ENCODE measurements at places on chromosomes 7 and 10.

GRCh38 chr7:7265081-7266075, 83.0 kb downstream of the C1GALT1 start:
- DNase-seq: no peak

DNA sequence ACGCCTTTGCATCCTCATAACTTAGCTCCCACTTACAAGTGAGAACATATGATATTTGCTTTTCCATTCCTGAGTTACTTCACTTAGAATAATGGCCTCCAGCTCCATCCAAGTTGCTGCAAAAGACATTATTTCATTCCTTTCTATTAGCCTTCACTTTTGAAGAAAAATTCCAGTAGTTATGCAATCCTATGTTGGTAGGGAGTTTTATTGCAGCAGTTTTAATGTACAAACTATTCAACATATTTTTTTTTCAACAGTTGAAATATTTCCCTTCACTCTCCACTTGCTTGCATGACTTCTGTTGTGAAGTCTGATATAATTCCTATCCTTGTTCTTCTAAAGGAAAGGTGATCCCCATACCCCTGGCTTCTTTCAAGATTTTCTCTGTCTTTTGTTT, 27.3 kb upstream of the ARHGAP22 start:
- no peak for DNase-seq

DNA sequence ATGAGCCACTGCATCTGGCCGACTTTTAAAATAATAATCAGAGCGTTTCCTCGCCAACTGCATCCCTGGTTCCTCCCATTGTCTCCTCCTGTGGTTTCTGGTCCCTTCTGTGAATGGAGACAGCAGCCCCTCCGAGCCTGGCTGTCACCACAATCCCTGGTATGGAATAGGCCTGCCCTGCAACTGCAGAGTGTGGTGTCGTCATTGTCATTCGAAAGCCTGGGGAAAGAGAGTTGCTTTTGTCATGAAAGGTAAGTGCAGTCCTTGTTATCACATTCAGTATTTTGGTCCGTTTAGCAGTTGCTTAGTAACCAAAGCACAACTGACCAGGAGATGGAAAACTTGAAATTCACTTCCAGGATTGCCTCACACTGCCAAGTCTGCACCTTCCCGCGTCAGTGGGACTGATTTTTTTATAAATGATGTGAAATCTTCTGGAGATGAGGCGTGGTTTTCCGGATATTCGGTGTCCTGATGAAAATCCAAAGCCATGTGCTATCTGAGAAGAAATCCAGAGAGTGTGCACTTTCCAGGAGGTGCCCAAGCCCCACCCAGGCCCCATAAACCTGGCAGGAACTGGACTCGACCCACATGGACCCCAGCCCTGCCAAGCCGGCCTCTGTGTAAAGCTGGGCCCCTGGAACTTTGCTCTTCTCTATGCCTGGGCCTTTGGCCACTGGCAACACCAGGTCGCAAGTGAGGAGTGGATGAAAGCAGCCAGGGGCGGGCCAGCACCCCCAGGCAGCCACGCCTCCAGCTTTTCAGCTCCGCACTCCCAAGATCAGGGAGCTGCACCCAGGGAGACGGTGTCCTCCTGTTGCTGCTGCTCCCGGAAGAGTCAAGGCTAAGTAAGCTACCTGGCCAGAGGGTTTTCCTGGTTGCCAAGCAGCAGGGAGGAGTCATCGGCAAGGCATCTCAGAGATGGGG, 133.7 kb upstream of the SH2B2 start:
- DNase-seq: peak; percentile 9

GRCh38 chr10:98351831-98352402, 63.1 kb downstream of the PYROXD2 start:
- DNase-seq: no peak

DNA sequence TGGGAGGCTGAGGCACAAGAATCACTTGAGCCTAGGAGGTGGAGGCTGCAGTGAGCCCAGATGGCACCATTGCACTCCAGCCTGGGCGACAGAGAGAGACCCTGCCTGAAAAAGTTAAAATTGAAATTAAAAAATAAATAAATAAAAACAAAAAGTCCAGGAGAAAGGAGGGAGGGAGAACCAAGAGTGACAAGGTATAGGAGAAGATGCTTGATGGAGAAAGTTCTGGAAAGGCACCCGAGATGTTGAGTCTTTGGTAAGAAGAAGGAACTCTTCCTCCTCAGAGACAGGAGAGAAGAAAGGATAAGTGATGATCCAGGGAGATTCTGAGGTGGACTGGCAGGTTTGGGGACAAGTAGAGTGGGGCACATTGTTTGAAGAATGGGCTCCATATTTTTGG, 17.4 kb upstream of the LBX1 start:
- DNase-seq: no peak

- DNase-seq: no peak
Measured at GRCh38 chr7:22821702-22822485, 755 bp downstream of the TOMM7 start.

- no peak for DNase-seq
Measured at GRCh38 chr10:78476844-78477243, 443.2 kb downstream of the RPS24 start.

DNA sequence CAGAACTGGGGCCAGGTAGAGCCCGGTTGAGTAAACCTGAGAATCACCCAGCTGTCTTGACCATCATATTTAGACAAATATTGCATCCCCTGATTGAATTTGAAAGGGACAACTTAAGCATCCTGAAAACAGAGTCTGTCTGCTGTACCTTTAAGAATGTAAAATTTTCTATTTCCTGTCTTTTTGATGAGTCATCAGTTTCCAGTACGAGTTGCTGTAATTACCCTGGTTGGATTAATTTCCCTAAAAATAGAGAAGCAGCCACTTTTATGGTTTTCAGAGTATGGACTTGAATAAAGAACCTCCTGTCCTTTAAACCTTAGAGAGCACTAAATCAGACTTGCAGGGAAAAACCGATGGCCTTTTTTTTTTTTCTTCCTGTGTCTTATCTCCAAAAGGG, 164.6 kb upstream of the SH2B2 start:
- no peak for DNase-seq

GRCh38 chr7:157876469-157877285, 539.9 kb downstream of the DNAJB6 start:
- DNase-seq: no peak

DNA sequence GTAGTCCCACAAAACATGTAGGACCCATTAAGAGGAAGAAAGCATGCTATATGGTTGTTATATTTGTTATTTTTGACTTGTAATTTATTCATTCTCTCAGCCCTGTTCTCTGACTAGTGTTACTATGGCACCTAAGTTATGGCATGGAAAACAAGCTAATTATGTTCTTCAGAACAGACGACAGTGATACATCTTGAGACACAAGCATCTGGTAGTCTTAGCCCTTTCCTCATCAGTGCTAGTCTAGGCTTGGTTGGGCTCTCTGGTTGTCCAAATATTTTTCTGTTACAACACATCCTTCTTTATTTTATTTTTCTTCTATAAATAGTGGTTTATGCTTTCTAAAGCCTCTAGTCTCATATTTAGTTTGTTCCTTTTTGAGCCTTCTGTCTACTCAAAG, 308.3 kb upstream of the KAT6B start:
- no peak for DNase-seq

- DNase-seq: no peak
Measured at GRCh38 chr7:75017832-75018231, 53.3 kb downstream of the CASTOR2 start.

GRCh38 chr7:114133717-114134116, 214.9 kb upstream of the PPP1R3A start:
- DNase-seq: no peak

DNA sequence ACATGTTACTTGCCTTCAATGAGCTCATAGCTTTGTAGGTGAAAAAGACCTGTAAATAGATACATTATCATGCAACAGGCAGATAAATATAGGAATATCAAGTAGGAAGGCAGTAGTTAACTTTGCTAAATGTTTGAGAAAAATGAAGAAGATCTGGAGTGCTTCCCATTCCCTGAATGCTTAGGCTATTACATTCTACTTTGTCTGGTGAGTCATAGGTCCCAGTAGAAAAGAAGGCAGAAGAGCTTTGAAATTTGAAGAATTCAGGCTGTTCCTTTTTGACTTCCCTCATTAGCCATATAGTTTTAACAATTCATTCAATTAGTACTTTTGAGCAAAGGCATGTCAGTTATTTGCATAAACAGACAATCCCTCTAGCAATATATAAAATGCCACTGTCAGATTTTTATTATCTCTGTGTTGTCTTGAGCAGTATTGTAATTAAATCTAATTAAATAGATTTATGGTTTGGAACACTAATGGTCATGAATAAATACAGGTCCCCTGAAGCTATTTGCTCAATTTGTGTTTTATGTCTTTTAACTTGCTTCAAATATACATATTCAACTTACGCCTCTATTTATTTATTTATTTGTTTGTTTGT, 875.0 kb downstream of the REEP3 start:
- DNase-seq: peak; percentile 10

DNA sequence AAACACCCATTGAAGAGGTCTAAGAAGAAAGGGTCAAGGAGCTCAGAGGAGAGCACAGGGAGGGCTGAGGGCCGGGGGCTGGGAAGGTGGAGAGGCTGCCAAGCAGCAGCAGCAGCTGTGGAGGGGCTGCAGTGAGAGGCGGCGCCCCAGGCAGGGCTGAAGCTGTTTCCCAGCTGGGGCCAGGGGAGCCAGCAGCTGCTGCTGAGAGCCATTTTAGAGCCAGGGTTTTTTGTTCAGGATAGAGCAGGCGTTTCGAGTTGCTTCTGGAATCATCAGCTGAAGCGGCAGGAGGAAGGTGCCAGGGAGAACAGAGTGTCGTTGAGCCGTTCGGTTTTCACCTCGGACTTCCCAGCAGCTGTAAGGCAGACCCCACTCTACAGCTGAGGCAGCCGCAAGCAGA, 62.7 kb downstream of the LANCL2 start:
- DNase-seq: no peak

- no peak for DNase-seq
Measured at GRCh38 chr7:5603241-5604140, 178.0 kb downstream of the RNF216 start.

DNA sequence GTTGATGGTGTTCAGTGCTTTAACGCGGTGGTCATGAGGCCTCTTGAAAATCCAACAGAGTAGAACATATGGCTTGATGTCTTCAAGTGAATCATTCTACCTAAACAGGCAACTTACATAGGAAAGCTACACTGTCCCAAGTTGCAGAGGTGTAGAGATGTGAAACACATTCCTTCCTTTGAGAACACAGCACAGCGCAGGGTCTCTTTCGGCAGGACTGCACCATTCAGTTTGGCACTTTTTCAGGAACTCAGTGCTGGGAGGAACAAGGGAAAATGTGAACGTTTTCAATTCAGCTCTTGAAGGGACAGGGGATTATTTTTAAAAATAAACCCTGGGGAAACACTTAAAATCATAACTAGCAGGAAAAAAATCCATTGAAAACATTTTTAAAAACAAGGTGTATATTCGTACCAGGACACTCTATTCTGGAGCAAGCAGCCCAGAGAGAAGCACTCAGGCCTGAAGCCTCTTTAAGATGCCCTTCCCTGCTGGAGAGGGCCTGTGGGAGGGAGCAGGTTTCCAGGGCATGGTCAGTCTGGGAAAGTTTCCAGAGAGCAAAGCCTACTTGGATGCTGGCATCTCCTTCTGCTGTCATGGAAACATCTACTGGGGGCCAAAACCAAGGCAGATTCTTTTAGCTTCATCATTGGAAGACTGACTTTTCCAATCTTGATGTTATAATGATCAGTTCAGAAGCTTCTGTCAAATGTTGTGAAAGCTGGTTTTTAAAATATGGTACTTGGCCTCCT, 60.4 kb upstream of the NPVF start:
- DNase-seq: no peak

DNA sequence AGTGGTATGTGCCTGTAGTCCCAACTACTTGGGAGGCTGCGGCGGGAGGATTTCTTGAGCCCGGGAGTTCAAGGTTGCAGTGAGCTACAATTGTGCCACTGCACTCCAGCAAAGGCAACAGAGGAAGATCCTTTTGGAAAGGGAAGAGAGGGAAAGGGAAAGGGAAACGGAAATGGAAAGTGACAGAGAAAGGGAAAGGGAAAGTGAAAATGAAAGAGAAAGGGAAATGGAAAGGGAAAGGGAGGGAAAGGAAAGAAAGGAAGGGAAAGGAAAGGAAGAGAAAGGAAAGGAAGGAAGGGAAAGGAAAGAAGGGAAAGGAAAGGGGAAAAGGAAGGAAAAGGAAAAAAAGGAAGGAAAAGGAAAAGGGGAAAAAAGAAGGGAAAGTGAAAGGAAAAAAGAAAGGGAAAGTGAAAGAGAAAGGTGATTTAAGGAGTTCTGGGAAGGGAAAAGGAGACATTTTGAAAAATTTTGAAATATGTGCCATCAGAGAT, 2.3 kb upstream of the ZC3HAV1 start:
- no peak for DNase-seq

- no peak for DNase-seq
Measured at GRCh38 chr10:78473006-78473405, 439.3 kb downstream of the RPS24 start.

- no peak for DNase-seq
Measured at GRCh38 chr7:8724080-8724718, 290.8 kb downstream of the NXPH1 start.

DNA sequence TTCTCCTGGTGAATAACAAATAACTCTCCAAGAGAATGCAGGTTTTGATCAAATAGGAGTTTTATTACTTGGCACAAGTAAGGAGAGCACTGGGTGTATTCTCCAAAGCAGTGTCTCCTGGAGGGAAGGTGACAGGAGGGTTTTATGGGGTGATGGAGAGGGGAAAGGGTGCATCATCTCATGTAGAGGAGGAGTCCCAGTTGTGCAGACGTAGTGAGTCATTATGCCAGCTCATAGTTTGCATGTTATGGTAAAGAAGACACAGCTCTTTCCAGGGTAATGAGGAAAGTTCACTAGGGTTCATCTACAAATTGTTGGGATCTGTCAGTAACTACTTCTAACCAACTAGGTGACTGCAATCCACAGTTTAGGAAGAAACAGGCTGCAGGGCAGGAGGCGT, 347.9 kb upstream of the MEOX2 start:
- peak; percentile 31 for DNase-seq

DNA sequence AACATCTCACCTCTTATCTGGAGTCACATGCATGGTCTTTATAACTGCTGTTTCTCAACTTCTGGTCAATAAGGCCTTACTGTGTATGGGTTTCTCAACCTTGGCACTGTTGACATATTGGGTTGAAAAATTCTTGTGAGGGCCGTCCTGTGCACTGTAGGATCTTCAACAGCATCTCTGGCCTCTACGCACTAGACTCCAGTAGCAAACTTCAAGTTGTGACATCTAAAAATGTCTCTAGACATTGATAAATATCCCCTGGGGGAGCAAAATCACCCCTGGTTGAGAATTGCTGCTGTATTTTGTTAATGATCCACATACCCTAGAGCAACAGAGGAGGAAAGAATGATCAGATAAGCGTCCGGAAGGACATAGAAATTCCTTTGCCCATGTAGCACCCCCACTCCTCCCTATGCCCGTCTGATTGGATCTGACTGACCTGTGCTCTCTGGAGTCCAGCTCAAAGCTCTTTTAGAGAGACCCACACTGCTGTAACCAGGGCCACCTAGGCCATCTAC, 423.5 kb upstream of the ZMIZ1 start:
- no peak for DNase-seq

- no peak for DNase-seq
Measured at GRCh38 chr7:48101352-48101751, 12.3 kb downstream of the UPP1 start.

- no peak for DNase-seq
Measured at GRCh38 chr7:82373926-82374635, 69.5 kb downstream of the CACNA2D1 start.

- DNase-seq: no peak
Measured at GRCh38 chr7:24653316-24654085, 80.2 kb downstream of the PALS2 start.

- DNase-seq: peak; percentile 56
Measured at GRCh38 chr7:55254596-55255495, 110.3 kb upstream of the LANCL2 start.

All from GM04504 (cell line).